ENCODE measurements at places on chromosomes 6 and 20.
A peak's percentile ranks its signal among the peaks of the same experiment; 100 is the strongest.

DNA sequence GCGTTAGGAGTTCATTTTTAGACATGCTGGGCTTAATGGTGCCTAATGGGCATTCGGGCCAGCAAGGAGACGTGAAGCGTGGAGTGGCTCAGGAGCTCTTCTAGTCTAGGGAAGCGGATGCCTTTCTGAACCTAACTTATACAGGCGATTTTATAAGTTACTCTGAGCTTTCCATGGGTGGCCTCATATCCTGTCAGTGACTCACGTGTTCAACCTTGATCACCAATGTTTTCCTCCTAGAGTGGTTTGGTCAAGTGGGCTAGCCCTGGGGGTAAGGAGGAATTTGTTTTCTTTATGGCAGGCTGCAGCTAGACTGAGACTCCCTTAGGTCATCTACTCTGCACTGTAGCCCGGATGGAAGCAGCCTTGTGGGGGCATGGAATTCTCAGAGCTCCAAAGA, 52.1 kb downstream of the PLAGL1 start:
- no peak for DNase-seq

DNA sequence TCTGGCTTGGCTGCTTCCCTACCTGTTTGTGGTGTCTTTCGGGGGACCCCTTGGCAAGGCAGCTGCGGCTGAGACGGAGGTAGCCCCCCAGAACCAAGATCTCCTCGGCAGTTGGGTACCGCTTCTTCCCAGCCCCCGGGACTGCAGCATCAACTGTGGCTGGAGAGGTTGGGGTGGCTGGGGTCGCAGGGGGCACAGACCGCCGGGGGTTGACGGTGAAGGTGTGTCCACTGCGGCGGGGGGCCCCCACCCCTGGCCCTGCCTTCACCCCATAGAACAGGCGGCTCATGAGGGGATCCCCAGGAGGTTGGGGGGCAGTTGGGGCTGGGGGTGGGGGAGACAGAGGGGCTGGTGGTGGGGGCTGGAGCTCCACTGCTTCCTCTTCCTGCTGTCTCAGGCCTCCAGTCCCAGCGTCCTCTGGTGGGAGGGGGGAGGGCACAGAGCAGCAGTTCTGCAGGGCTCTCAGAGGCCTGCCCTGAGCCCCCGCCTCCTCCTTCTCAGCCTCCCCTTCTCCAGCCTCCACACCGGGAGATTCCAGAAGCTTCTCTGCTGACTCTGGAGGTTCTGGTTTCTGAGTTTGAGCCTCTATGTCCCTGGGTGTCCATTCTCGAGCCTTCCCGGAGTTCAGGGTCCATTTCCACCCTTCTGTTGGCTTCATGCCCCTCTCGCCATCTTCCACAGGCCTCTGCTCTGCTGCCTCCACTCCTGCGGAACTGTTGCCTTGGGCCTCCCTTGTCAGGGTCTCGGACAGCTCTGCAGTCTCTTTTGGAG, 1.9 kb downstream of the PPP1R18 start:
- no peak for DNase-seq

- DNase-seq = no peak
Observed at GRCh38 chr6:148085631-148086331, 256.9 kb upstream of the SASH1 start.

- no peak for DNase-seq
Observed at GRCh38 chr6:20589266-20589665, 55.0 kb downstream of the CDKAL1 start.

- no peak for DNase-seq
Observed at GRCh38 chr6:23106951-23107350, 537.6 kb downstream of the HDGFL1 start.

DNA sequence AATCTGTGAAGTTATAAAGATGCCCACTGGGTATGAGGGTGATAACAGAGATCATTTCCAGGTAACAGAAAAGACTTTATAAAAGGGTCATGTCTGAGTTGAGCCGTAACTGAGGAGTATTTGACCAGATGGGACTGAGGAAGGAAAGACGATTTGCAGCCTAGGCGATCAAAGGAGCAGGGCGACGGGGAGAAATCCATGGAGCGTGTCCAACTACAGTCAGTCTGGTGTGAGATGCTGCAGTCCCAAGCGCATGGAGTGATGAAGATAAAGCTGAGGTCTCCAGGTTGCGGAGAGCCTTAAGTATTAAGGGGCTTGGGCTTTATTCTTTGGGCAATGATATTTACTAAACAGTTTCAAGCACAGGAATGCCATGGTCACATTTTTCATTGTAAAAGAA, 166.7 kb downstream of the PRKN start:
- DNase-seq = no peak

DNA sequence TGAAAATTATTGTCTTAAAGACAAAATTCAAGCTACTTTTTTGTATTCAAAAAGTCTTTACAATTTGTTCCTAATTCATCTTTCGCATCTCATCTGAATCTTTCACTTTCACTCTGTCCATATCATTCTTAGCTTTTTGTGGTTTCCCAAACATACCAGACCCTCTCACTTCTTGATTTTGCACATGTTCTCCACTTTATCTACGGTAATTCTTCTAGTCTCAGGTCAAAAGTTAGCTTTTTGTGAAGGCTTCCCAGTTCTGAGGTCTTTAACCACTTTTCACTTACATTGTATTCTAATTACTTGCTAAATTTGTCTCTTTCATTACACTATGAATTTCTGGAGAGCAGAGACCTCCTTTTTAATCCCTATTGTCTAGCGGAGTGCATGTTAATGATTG, 34.6 kb upstream of the EPHA7 start:
- no peak for DNase-seq

GRCh38 chr20:1833728-1834726, 61.2 kb upstream of the SIRPA start:
- no peak for DNase-seq

GRCh38 chr6:110532431-110532830, 56.0 kb upstream of the SLC22A16 start:
- no peak for DNase-seq

GRCh38 chr6:45423824-45424450, 46.2 kb upstream of the SUPT3H start:
- peak; percentile 41 for DNase-seq

DNA sequence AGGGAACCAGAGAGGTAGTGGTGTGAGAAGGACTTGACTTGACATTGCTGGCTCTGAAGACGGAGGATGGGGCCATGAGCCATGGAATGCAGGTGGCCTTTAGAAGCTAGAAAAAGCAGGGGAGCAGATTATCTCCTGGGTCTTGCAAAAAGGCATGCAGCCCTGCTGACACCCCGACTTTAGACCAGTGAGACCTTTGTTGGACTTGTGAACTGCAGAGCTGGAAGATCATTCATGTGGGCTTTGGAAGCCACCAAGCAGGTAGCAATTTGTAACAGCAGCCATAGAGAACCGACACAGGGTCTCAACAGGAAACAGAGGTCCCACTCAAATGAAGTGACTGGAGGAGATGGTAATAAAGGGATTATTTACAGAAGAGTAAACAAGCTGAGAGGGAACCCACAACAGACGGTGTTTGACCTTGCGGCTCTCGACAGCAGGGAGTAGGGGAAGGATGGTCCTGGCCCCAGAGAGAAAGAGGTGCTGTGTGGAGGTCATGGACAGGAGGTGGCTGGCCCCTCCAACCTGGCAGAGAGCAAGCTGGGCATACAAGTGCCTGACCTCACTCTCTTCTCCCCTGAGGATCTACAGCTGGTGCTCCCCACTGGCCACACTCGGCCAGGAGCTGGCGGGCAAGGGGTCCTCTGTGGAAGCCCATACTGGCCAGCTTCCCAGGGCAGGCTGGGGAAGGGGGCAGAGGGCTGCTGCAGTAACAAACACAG, 43.9 kb downstream of the SLC22A23 start:
- no peak for DNase-seq

- DNase-seq = no peak
Observed at GRCh38 chr6:23713211-23713610, 412.8 kb upstream of the NRSN1 start.

GRCh38 chr20:11377761-11378160, 539.9 kb upstream of the BTBD3 start:
- no peak for DNase-seq

GRCh38 chr6:151692216-151692615, 115.3 kb upstream of the ESR1 start:
- no peak for DNase-seq

DNA sequence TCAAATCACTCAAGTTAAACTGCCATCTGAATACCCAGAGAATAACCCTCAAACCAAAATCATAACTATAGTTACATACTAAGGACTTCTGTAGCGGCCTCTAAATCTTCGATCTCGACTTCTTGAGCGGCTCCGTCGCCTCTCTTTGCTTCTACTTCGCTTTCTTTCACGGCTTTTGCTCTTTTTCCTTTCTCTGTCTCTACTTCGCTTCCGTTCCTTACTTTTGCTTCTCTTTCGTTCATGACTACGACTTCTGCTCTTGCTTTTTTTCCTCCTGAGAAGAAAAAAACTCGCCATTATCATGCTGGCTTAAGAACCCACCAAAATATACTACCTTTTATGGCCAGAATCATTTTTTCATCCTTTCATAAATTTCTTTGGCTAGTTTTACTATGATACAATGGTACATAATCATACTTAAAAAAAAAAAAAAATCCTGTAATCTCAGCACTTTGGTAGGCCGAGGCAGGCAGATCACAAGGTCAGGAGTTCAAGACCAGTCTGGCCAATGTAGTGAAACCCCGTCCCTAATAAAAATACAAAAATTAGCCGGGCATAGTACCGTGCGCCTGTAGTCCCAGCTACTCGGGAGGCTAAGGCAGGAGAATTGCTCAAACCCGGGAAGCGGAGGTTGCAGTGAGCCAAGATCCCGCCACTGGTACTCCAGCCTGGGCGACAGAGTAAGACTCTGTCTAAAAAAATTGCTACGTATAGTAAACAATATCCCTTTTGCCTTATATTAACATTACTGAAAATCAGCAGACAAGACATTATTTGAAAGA, 10.0 kb downstream of the RBM39 start:
- peak; percentile 2 for DNase-seq

GRCh38 chr20:40422656-40423055, 266.4 kb downstream of the MAFB start:
- DNase-seq = no peak

DNA sequence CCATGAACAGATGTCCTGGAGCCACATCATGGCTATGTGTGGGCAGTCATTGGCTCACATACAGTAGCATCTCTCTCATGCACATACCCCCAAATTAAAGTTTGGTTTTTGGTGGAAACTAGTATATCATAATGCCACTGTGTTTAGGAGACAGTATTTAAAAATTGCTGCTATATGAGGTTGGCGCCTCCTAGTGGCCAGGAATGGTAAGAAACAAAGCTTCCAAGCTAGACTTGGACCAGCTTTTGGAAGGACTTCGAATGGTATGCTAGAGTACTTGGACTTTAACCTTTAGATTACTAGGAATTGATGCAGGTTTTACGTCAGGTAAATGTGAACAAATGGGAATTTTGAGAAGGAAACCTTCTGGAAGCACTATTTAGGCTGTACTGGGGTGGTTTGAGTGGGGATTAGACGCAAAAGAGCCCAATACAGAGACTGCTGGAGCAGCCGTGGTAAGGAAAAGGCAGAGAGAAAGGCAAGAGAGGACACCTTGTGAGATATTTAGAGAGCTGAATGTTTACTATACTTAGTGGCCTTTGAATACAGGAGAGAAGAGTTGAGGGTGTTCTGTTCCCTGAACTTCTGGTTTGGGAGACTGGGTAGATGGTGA, 23.8 kb downstream of the PRSS35 start:
- DNase-seq = no peak

DNA sequence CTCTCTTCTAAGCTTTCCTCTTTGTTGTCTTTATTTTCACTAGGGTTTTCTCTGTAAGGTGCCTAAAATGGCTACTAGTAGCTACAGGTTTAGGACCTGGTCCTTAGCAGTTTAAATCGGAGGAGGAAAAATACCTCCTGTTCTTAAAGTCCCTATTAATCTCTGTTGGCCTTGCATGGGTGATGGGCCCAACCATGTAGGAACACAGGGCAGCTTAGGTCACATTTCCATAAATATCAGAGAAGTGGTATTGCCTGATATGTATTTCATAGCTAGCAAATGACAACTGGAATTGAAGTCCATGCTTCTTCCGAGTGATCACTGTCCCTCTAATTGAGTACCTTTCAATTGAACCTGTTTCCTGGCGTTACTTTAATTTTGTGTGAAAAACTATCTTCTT, 70.0 kb downstream of the LAMA2 start:
- no peak for DNase-seq

DNA sequence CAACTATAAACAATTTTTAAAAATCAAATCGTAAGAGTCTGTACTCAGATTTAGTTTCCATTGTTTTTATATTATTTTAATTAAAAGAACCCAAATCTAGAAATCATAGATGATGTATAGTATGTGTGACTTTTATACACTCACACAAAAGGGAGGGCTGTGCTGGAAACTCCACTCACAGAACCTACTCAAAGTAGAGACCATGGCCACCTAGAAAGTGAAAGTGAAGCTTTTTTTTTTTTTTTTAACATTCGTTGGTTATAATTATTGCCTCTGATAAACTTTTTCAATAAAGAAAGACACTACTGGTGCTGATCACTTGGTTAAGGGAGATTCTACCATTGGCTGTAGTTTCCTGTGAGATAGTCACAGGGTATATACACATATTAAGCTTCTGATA, 37.9 kb upstream of the PRL start:
- DNase-seq = no peak

GRCh38 chr20:49292010-49292409, 14.2 kb upstream of the ZNFX1 start:
- no peak for DNase-seq

DNA sequence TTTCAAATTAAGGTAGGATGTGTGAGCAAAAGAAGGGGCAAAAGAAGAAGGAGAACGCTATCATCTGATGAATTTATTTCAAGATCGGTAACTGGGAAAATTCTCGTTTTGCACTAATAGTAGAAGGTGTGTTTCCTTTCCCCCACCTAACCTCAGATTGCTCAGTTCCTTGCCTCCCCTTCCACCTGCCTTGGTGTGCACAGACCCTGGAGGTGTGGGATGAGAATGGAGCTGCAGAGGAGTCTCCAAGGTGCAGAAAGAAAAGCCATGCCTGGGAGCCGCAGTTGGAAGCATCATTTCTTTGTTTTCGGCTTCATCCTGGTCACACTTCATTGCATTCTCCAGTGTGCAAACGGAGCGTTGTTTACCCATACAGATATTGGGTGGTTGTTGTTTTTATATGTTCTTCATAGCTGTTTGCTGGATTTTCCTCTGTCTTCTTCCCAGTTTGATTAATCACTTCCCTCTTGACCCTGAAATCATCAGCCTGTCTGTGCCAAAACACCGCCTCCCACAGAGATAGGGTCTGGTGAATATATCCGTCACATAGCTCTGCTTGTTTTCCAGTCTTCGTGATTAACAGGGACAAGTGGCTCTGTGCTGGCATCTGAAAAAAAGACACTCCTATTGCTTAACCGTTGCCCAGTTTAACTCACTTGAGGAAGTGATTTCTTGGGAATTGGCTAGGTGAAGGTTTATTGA, 40.2 kb upstream of the NEDD9 start:
- DNase-seq = no peak

DNA sequence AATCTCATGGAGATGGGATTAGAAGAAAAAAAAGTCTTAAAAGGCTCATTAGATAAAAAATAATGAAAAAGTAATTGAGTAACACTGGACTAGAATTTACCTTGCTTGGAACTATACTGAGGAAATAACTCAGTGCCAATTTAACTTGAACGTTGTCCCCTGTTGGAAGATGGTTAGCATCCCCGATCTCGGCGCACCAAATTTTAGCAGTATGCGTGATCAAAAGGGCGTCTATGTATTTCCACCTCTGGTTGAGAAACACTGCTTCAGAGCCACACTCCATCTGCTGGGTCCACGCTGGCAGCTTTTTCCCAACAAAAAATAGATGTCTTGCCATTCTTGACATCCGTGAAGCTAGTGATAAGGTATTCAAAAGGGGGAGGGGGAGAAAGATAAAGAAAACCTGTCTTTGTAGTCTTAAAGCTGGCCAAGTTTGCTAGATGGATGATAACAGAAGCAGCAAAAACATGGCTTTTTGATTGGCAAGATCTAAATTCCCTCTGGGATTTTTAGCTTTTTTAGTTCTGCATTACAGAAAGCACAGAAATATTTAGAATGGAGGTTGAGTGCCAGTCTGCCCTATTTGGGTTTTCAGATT, 6.4 kb downstream of the HINT3 start:
- DNase-seq = no peak
